ENCODE measurements at places on chromosomes 3 and 15.

GRCh38 chr15:56356616-56357015, 8.6 kb upstream of the TEX9 start:
- DNase-seq = no peak

GRCh38 chr3:23836536-23837230, 30.9 kb downstream of the UBE2E1 start:
- DNase-seq = no peak

DNA sequence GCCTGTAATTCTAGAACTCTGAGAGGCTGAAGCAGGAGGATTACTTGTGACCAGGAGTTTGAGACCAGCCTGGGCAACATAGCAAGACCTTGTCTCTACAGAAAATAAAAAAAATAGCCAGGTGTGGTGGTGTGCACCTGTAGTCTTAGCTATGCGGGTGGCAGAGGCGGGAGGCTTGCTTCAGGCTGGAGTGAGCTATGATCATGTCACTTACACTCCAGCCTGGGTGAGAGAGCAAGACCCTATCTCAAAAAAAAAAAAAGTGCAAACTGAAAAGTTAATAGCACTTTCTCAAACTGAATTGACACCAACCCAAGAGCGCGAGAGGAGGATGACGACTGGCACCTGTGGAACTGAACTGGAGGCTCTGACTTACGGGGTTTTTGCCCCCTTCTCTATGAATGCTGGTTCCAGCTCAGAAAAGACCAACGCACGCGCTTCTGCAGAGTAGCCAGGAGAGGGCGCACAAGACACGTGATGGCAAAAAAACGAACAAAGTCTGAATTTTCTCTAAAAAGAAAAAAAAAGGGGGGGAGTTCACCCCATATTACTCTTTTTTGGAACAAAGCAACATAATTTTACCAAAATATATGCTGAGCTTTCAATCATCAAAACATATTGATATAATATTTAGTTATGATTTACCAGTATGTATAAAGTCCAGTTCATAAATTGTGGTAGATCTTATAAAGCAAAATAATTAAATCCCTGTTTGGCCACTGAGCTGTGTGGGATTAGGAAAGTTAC, 23.7 kb downstream of the CFAP92 start:
- DNase-seq = no peak

DNA sequence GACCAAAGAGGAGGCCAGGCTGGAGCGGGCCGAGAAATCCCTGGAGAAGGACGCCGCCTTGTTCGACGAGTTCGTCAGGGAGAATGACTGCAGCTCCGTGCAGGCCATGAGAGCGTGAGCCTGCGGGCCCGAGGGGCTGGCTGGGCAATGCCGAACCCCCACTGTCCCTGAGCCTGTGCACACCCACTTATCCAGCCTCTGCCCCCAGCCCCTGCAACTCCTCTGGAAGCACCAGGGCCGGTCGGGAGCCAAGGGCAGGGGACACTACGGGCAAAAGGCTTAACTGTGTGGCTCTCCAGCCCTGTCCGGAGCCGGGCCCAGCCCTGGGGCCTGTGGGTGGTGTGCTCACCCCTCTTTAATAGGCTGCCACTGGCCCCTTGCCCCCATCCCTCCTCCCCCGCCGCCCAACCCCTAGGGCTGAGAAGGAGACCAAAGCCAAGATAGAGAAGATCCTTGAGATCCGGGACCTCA, 24.0 kb downstream of the CFAP100 start:
- no peak for DNase-seq

DNA sequence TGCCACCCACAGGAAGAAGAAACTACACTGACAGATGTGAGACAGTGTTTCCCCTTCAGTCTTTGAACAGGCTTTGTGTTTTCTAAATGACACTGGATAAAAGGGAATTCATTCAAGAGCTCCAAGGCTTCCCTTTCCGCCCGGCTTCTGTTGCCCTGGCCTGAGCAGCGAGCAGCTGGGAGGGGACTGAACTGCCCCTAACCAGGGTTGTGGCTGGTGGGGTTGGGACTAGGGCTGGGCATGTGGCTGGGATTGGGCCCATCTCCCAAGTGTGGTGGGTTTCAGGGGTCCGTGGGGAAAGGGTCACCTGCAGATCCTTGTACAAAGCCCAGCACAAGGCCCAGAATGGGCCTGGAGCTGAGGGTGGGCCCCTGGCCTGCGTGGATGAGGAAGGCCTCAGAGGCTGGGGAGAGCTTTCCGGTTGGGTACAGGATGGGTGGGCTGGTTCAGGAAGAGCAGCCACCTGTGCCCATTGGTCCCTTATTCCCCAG, 10.4 kb downstream of the VILL start:
- DNase-seq = no peak

DNA sequence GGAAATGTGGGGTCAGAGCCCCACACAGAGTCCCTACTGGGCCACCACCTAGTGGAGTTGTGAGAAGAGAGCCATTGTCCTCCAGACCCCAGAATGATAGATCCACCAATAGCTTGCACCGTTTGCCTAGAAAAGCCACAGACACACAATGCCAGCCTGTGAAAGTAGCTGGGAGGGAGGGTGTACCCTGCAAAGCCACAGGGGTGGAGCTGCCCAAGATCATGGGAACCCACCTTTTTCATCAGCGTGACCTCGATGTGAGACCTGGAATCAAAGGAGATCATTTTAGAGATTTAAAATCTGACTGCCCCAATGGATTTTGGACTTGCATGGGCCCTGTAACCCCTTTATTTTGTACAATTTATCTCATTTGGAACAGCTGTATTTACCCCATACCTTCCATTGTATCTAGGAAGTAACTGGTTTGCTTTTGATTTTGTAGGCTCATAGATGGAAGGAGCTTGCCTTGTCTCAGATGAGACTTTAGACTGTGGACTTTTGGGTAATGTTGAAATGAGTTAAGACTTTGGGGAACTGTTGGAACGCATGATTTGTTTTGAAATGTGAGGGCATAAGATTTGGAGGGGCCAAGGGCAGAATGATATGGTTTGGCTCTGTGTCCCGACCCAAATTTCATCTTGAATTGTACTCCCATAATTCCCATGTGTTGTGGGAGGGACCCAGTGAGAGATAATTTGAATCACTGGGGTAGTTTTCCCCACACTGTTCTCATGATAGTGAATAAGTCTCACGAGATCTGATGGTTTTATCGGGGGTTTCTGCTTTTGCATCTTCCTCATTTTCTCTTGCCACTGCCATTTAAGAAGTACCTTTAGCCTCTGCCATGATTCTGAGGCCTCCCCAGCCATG, 49.0 kb downstream of the CD200 start:
- DNase-seq = no peak

GRCh38 chr3:191566469-191566868, 105.5 kb downstream of the PYDC2 start:
- DNase-seq = no peak

- DNase-seq = no peak
These were observed 44.9 kb upstream of the FURIN start for GRCh38 chr15:90823455-90823974.

- DNase-seq = no peak
These were observed 160.4 kb downstream of the UACA start for GRCh38 chr15:70602834-70603560.

DNA sequence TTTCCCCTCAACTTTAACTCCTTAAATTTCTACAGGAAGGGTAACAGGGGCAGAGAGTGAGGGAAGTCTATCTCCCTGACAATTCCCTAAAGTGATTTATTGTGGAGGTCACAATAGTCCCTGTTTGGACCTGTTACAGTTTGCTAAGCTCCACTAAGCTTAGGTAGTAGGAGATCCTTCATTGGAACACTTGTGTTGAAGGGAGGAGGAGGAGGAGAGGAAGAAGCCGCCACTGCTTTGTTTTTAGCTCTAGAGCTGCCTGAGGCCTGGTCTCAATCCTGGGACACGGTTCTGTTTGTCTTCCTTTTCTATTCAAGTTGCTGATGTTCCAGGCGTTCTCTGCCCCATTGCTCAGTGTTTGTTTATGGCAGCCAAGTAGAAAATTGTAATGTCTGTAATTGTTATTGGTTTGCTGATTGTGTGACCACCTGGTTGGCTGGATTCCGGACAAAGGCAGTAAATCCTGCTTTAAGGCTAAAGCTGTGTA, 48.4 kb downstream of the HES1 start:
- DNase-seq = no peak

- no peak for DNase-seq
These were observed 255.7 kb downstream of the CHL1 start for GRCh38 chr3:452221-452620.

- DNase-seq = no peak
These were observed 240.1 kb downstream of the ISL2 start for GRCh38 chr15:76576523-76577279.

DNA sequence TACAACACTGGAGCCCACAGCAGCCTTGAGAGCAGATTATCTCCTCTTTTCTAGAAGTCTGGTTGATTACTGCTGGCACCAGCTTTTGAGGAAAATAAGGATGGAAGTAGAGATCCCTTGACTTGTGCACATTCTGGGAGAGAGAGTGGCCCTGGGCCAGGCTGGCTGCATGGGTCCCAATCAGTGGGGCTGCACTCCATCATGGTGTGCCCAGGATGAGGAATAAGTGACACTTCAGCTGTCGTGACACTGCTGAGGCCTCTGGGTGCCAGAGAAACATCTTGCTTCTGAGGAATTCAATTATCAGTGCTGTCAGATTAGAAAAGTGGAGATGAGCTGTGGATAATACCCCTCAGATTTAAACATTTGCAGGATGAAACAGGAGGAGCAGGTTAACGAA, 9.1 kb downstream of the RAMAC start:
- DNase-seq = no peak

GRCh38 chr3:8760091-8760490, 9.3 kb downstream of the OXTR start:
- DNase-seq = no peak

DNA sequence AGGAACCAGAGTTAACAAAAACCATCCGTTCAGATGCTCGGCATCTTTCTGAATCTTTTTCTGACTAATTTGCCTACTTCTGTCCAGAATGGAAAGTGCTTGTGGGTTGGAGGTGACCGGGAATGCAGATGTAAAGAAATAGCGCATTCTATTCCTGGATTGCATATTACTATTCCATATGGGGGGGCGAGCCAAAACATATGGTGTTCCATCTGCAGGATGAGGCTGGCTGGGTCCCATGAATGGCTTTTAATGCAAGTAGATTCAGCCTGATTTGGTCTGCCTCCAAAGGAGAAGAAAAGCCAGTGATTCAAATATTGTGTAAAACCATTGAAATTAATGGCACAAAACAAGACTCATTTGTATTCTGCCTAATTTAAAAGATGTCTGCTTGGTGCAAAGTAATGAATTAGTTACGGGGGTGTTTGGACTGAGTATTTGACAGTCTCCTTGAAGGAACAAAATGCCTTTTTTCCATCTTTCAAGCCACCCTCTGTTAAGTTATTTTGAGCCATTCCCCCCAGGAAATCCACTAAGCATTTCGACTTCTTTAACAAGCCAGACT, 99.0 kb downstream of the ST8SIA2 start:
- no peak for DNase-seq

DNA sequence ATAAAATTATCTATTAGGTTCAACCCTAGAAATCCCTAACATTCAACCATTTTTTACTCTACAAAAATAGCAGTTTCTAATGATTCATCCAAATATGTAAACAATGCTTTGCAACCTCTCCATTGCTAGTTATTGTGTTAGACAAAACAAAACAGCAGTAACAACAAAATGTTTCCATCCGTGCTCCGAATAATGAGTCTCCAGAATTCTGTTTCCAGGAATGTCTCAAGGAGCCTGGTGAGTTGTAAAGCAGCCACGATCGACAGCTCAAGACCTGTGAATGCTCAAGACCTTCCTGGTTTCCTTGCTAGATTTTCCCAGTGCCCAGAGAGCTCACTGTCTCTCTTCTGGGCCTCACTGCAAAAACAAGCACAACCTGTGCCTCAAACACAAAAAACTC, 49.9 kb downstream of the CHRD start:
- no peak for DNase-seq

DNA sequence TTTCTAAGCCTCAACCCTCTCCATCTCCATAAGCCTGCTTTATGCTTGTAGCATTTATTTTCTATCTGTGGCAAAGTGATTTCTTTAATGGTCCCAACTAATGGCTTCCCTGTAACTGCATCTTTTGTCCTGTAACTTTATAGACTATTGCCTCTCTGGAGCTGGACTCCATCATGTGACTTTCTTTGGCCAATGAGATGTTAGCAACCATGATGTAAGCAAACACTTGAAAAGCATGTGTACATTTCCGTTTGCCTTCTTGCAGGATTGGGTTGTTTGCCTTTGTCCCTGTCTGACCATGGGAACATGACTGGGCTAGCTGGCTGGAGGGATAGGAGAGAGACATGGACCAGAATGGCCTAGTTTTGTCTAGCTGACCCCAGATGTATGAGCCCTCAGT, 106.0 kb upstream of the LRIG1 start:
- DNase-seq = no peak

DNA sequence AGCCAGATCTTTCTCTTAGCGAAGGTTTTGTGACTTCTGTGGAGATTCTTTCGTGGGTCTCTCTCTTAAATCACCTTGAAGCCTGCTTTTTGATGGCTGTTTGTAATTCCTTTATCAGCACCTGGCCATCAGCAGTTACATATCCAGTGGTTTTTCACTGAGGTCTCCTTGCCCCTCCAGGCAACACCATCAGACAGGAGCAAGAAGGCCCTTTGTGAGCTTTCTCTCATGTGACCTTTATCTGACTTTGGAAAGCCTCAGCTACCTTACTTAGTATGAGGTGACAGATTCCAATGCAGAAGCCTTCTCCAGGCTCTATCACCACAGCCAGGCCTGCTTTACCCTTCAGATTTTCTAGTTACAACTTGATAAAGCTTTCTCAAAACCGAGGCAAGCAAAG, 30.0 kb upstream of the P3H2 start:
- DNase-seq = no peak

- no peak for DNase-seq
These were observed 300.3 kb downstream of the TAFA4 start for GRCh38 chr3:68631850-68632545.

DNA sequence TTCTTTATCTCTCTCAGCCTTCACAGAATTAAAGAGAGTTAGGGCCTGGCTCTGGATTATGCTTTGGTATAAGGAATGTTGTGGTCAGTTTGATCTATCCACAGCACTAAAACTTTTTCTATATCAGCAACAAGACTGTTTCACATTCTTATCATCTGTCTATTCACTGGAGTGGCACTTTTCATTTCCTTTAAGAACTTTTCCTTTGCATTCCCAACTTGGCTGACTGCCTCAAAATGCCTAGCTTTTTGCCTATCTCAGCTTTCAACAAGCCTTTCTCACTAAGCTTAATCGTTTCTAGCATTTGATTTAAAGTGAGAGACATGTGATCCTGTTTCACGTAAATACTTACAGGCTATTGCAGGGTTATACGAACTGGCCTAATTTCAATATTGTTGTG, 471.8 kb downstream of the GBE1 start:
- DNase-seq = no peak

GRCh38 chr15:33865416-33865815, 102.9 kb upstream of the CHRM5 start:
- DNase-seq = peak; percentile 24

- DNase-seq = peak; percentile 58
These were observed 373.1 kb downstream of the FOXP1 start for GRCh38 chr3:71210257-71211007.

GRCh38 chr15:68417897-68418296, 14.1 kb downstream of the ITGA11 start:
- no peak for DNase-seq

GRCh38 chr15:21260966-21261395, 179.3 kb downstream of the POTEB3 start:
- DNase-seq = no peak
